ENCODE measurements at places on chromosomes 3 and 15.
A peak's percentile ranks its signal among the peaks of the same experiment; 100 is the strongest.

DNA sequence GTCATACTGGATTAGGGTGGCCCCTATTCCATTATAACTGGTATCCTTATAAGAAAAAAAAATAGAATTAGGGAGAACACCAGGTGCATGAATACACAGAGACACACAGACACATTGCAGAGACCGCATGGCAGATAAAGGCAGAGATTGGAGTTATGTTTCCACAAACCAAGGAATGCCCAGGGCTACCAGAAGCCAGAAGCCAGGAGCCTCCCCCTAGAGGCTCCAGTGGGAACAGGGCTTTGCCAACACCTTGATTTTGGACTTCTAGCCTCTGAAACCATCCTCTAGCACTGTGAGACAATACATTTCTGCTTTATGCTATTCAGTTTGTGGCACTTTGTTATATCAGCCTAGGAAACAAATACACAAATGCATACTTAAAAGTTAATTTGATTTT lies 10.4 kb downstream of the GOLM2 start:
- no peak for DNase-seq

DNA sequence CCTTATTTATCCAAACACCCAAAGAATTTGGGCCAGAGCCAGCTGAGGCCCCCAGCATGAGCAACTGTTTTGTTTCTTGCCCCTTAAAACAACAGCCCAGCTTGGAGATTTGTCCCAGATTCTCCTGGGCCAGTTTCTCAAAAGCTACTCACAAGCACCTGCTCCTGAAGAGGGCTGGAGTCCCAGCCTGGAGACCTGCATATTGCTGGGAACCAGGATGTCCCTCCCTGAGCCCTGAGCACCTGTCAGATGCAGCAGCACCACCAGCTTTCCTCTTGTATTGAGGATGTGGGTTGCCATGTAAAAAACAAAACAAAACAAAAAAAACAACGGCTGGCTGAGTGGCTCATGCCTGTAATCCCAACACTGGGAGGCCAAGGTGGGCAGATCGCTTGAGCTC lies 7.0 kb upstream of the RFT1 start:
- DNase-seq: no peak

- DNase-seq: no peak
These were observed 63.1 kb downstream of the B3GALNT1 start for GRCh38 chr3:161042023-161042501.

DNA sequence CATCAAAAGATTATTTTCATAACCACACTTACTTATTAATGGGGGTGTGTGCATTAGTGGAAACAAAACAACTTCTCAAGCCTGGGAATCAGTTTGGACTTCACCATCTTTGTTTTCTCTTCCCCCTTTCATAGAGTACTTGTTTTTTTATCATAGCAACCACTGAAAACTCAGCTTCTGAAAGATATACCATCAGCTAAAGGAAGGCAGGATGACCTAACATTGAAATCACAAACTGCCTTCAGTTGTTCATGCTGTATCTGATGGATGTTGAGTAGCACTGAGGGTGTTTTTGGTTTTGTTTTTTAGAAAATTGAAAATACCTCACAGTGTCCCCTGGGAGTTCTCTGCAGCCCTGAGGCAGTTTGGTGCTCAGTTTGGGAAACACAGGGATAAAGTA lies 46.5 kb downstream of the NEK10 start:
- no peak for DNase-seq

- no peak for DNase-seq
These were observed 60.1 kb upstream of the DAZL start for GRCh38 chr3:16665282-16665741.

DNA sequence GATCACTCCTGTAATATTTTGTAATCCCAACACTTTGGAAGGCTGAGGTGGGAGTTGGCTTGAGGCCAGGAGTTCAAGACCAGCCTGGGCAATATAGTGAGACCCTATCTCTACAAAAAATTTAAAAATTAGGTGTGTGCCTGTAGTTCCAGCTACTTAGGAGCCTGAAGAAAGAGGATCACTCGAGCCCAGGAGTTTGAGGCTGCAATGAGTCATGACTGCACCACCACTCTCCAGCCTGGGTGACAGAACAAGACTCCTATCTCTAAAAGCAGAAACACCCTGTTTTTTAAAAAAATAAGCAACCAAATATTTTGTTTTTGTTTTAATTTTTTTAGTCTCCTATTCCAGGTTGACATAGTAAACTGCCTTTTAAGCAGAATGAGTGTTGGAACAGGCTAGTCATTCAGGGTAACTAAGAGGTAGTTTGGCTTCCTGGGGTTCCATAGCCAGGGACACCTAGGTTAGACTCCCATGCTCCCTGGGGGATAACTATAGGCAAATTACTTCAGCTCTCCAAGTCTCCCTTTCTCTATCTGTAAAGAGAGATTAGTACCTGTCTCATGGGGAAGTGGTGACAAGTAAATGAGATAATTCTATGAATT lies 114.6 kb upstream of the C15orf61 start:
- no peak for DNase-seq

GRCh38 chr3:102665183-102665582 lies 230.4 kb downstream of the ZPLD1 start:
- no peak for DNase-seq

DNA sequence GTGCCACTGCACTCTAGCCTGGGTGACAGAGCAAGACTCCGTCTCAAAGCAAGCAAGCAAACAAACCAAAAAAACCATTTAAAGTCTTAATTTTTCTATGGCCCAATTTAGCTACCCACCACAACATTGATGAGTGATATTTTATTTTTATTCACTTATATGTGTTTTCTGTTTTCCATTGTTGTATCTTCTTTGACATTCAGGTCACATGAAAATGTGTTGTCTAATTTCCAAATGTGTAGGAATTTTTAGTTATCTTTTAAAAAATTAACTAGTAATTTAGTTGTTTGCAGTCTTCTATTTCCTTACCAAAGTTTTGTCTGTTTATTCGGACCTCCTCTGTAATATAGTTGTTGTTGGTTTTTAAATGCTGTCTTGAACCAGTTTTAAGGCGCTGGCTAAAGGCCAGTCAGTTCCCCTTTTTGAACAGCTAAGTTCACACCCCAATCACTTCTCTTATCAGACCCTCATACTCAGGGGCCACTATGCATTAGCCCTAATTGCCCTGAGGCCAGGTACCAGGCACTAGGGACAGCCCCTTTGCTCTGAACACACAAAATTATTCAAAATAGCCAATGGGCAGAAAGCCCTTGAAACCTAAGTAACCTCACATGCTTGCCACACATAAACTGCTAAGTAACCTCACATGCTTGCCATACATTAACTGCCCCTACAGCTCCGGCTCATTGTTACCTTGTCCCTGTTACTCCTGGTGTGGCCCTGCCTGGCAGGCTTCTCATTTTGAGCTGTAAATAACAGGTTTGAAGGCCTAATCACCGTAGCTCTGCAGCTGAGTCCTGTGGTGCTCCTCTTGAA lies 4.3 kb upstream of the CCR4 start:
- no peak for DNase-seq

GRCh38 chr3:51708216-51708845 lies 1.5 kb downstream of the GRM2 start:
- no peak for DNase-seq

DNA sequence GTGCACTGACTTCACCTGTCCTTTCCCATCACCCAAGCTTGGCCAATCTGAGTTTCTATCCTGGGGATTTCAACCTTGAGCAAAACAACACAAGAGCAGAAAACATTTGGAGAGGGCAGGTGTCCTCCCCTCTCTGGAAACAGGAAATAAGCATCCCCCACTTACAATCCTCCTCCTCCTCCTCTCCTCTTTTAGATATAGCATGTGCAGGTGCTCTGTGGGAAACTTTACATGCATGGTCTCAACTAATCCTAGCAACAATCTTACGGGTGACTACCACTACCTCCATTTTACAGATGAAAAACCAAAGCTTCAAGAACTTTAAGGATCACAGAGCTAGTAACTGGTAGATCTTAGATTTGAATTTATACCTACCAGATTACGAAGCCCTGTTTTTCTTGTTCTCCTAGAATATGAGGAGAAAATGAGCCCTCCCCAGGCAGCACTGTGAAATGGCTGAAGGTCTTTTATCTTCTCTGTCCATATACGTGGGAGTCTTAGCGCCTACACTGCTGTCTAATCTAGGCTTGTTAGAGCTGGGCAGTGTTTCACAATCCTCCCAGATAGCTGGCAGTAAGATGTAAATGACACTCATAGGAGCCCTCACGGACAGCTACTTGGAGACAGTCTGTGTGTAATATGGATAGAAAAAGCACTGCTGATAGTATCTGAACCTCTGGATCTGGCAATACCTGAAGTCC lies 301.2 kb upstream of the PROK2 start:
- DNase-seq: no peak

DNA sequence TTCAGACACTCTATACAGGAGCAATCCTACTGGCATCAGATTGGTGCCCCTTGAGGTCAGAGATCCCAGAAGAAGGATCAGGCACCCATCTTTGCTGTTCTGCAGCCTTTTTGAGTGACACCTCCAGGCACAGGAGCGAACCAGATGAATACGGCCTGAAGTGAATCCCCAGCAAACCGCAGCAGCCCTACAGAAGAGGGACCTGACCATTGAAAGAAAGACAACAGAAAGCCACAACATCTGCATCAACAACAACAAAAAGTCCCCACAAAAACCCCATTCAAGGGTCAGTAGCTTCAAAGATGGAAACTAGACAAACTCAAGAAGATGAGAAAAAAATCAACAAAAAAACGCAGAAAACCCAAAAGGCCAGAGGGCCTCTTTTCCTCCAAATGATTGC lies 130.4 kb downstream of the PPM1L start:
- no peak for DNase-seq

DNA sequence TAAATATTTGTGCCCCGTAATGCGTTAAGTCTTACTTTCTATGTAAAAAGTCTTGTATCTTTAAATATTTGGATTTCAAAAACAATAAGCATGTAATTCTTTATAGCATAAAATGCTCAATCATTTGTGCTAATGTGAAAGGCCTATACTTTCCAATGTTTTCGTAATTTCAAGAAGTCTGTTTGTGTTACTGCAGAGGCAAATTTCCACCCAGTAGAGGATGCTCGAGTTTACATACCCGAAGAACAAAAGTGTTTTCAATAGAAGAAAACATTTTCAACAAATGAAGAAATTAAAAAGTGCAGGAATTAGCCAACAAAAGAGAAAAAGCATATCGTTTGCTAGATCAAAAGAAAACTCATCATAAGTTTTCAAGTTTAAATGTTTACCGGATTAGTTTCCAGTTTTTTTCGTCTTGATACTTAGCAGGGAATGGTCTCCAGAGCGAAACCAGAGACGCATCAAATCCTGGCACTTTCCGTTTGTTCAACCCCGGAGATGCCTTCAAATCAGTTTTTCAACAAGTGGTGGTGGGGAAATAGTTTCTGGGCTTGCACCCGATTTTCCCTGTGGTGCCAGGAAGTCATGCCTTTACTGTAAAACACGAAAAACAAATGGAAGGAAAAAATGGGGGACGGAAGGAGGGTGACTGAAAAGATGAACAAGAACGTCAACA lies 1.0 kb downstream of the CGGBP1 start:
- no peak for DNase-seq

GRCh38 chr15:33700695-33701303 lies 267.5 kb upstream of the CHRM5 start:
- DNase-seq: peak; percentile 31

DNA sequence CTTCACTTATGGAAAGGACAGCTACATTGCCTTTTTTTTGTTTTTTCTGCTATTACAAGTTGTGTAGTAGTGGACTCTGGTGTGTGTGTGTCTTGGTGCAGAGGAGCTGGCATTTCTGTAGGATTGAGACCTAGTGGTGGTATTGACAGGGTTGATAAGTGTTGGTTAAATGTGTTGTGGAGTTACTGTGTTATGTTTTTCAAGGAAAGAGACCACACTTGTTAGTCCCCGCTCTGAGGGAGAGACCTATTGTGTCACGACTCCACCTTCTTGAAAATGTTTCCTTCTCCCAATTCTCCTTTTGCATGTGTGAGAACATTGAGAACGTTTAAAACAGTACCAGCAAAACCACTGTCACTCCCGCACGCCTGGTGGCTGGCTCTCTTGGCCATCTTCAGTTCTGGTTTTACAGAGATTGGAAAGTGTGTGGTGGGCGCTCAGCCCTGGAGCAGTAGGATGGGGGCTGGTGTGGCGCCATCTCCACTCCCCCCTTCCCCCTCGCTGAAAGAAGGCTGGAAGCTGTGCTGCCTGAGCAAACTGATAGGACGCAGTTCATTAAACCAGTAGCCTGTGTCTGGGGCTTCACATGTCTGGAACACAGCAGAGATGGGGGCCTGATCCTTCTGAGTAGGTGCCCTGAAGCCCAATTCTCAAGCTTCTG lies 5.5 kb downstream of the KLF13 start:
- no peak for DNase-seq

DNA sequence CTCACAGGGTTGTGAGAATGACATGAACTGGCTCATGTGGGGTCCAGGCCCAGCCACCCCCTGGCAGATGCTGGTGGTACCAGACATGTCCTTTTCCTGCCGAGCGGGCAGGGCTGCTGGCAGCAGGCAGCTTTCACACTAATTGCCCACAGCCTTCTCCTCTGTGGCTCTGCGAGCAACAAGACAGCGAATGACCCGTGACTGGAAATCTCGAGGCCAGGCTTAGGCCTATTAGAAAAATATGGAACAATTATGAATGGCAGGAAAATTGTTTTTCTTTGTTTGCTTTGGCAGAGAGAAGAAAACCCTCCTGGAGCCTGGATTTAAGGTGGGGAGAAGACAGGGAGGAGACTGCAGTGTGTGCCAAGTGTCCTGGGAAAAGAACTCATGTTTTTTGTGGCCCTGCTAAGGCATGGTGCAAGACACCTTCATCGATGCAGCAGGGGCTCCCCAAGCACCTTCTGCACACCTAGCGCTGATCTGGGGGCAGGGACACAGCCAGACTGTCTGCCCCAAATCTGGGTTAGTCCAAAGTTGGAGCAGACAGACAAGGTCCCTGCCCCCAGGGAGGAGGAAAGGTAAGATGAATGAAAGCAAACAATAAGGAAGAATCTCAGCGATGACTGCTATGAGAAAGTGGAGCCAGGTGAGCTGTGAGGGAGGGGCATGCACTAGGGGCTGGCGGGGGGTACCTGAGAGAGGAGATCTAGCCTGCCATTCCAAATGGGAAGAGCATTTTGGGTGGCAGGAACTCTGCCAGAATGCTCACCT lies 193.8 kb upstream of the TLE3 start:
- no peak for DNase-seq

GRCh38 chr15:83516935-83517334 lies 69.8 kb downstream of the SH3GL3 start:
- no peak for DNase-seq

- no peak for DNase-seq
These were observed 107.0 kb downstream of the CNTN4 start for GRCh38 chr3:2205692-2206091.

DNA sequence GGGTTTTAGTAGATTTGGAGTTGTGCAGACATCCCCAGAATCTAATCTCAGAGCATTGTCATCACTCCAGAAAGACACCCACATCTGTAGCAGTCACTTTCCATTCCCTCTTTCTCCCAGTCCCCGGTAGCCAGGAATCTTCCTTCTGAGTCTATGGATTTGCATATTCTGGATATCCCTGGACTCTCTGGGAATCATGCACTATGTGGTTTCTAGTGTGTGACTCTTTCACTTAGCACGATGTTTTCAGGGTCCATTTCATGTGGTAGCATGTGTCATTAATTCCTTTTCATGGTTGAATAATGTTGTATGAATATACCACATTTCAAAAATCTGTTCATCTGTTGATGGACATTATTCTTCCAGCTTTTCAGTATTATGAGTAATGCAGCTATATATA lies 29.3 kb downstream of the FBLN2 start:
- DNase-seq: no peak

All from NCI-H2171 (cell line).